Breast epithelium (tissue), 4 donors: ENCODE measurements at places on chromosomes 4 and X. TPM values are rescaled to one million over a fixed set of nuclear protein-coding genes. Genes with fewer than 3 reads are reported as not detected.

DNA sequence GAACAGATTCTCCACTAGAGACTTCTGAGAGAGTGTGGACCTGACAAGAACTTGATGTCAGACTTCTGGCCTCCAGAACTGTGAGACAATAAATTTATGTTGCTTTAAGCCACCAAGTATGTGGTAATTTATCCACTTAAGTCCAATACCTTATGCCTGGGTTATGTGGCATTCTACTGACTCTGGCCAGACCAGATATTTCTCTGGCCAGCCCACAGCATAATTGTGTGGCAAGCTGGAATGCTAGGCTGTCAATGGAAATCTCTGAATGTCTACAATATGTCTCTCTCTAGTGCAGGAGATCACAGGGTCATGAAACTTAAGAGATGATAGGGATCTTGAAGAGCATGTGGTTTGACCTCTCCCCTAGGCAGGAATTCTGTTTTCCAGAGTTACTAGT lies 251.0 kb downstream of the ZNF674 start:
- H3K36me3 ChIP-seq = no peaks in the 10 kb centered on the region
- H3K27ac ChIP-seq = no peak overlapping the region
- H3K4me3 ChIP-seq = no peak overlapping the region
- H3K27me3 ChIP-seq = no peaks in the 10 kb centered on the region
- H3K4me1 ChIP-seq = no peaks in the 10 kb centered on the region

DNA sequence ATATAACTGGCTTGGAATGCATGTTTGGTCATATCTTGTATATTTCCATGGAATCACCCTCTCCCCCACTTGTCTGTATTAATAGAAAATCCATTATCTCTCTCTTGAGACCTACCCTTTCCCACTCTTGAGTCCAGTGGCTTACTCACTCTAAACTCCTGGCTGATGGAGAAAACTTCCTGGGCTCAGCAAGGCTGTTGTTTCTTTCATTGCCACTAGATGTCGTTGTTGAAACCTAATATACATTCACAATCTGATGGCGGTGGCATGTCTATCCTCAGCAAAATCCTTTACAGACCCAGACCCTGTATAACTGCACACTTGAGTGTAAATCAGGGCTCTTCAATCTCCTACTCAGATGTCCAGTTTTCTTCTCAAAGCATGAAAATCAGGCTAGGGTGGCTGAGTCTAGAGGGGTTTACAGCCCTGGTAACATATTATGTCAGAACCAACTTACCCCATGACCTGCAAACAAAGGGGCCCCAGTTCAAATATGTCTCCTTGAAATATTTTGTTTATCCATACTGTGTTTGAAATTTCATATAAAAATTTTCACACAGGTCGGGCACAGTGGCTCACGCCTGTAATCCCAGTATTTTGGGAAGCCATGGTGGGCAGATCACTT lies 70.0 kb upstream of the FAM241A start:
- no peak overlapping the region for H3K4me3 ChIP-seq
- no peaks in the 10 kb centered on the region for H3K4me1 ChIP-seq
- no peaks in the 10 kb centered on the region for H3K36me3 ChIP-seq
- DNase-seq = no peak

DNA sequence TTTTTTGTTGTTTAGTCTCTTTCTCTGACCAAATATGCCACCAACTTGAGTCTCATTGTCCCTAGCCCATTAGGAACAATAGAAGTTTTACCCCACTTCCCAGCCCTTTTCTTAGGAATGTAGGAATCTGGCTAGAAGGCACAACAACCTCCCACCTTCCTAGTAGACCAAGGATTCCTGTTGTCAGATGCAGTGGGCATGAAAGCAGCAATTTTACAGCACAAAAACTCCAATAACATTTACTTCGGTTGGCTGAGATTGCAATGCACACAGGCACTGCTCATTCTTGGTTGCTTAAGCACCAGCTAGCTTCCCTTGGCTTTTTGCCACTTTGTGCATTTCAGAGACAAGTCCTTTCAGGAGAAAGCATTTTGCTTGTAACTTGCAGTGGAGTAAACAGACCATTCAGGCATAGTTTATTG lies 312.8 kb downstream of the TENM3 start:
- H3K4me3 ChIP-seq = no peak overlapping the region
- no peaks in the 10 kb centered on the region for H3K4me1 ChIP-seq
- DNase-seq = no peak
- H3K36me3 ChIP-seq = no peaks in the 10 kb centered on the region
- no peaks in the 10 kb centered on the region for H3K27me3 ChIP-seq
- no peak overlapping the region for H3K27ac ChIP-seq

- H3K27ac ChIP-seq = no peak overlapping the region
- H3K4me3 ChIP-seq = no peak overlapping the region
- no peaks in the 10 kb centered on the region for H3K36me3 ChIP-seq
- no peak for DNase-seq
These were observed 30.3 kb downstream of the SH3BGRL start for GRCh38 chrX:81232218-81232617.

DNA sequence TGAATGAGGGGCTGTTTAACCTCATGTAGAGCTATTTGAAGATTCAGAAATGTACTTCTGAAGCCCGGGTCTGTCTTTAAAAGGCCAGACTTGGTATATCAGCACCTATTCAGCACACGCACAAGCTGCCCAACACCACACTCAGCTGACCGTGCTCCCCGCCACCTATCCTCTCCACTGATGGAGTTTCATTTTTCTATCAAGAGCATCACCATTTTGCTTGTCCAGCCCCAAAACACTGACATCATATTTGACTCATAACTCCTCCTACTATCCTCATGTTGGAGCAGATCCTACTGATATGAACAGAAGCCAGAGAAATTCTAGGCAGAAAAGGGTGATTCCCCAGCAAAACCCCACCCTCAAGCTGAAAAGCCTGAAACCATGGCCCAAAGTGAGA lies 100.3 kb downstream of the SORBS2 start:
- no peaks in the 10 kb centered on the region for H3K4me1 ChIP-seq
- no peak overlapping the region for H3K27ac ChIP-seq
- no peak for DNase-seq
- H3K27me3 ChIP-seq = no peaks in the 10 kb centered on the region

The OPRPN gene
- total RNA-seq = not detected

The ZFP42 gene
- not detected for total RNA-seq

The REPS2 gene
- total RNA-seq = 21.4 TPM

- no peak for DNase-seq
- H3K4me3 ChIP-seq = no peak overlapping the region
- no peaks in the 10 kb centered on the region for H3K36me3 ChIP-seq
- H3K27me3 ChIP-seq = no peaks in the 10 kb centered on the region
- H3K27ac ChIP-seq = no peak overlapping the region
- no peaks in the 10 kb centered on the region for H3K4me1 ChIP-seq
These were observed 460.7 kb upstream of the SMIM31 start for GRCh38 chr4:164293203-164293602.

GRCh38 chr4:57020467-57021101 lies 41.9 kb downstream of the POLR2B start:
- no peaks in the 10 kb centered on the region for H3K4me1 ChIP-seq
- peaks cover 11% of the 10 kb centered on the region for H3K36me3 ChIP-seq
- DNase-seq = no peak
- H3K27ac ChIP-seq = no peak overlapping the region

- no peaks in the 10 kb centered on the region for H3K27me3 ChIP-seq
- no peak overlapping the region for H3K27ac ChIP-seq
- no peak for DNase-seq
- H3K4me1 ChIP-seq = no peaks in the 10 kb centered on the region
- H3K36me3 ChIP-seq = no peaks in the 10 kb centered on the region
- no peak overlapping the region for H3K4me3 ChIP-seq
These were observed 109.9 kb downstream of the ZNF330 start for GRCh38 chr4:141330616-141331015.

The PCSK1N gene
- 2.2 TPM for total RNA-seq

DNA sequence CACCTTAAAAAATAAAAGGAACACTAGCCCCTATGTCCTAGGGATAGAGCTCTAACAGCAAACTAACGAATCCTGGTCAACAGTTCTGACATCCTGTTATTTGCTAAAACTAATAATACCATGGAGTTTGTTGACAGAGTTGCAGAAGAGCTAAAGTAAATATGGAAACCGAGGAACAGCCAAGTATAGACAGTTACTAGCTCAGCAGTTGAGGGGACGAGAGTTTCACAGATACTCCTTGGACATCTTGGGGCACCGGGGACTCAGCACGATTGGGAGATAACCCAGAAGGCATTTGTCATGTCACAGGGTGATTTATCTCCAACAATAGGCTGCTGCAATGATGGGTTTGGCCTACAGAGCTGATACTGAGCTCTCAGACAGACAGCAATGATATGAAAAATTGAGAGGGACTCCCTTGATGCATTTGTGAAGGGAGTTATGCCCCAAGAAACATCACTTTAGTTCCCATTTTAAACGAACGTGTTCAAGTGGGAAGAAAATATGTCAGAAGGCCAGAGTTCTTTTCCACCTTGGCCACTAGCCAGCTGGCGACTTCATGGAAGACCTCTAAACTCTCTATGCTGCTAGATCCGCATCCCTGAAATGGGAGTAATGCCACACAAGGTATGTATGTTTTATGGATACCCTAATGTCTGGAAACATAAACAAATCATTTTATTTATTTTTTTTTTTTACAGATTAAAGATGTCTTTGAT lies 48.6 kb downstream of the TSC22D3 start:
- peak overlapping the region; percentile 7 for H3K4me3 ChIP-seq
- H3K4me1 ChIP-seq = peaks cover 4% of the 10 kb centered on the region
- peaks cover 36% of the 10 kb centered on the region for H3K27me3 ChIP-seq
- no peaks in the 10 kb centered on the region for H3K36me3 ChIP-seq
- peak overlapping the region; percentile 10 for H3K27ac ChIP-seq
- DNase-seq = no peak

The CT47B1 gene
- not detected for total RNA-seq

The SLC6A14 gene
- total RNA-seq = 17.9 TPM

- no peak overlapping the region for H3K4me3 ChIP-seq
- H3K27ac ChIP-seq = no peak overlapping the region
- no peaks in the 10 kb centered on the region for H3K4me1 ChIP-seq
- no peaks in the 10 kb centered on the region for H3K36me3 ChIP-seq
- DNase-seq = no peak
These were observed 5.4 kb upstream of the PF4V1 start for GRCh38 chr4:73847526-73848182.

The KIT gene
- total RNA-seq = 75.4 TPM

DNA sequence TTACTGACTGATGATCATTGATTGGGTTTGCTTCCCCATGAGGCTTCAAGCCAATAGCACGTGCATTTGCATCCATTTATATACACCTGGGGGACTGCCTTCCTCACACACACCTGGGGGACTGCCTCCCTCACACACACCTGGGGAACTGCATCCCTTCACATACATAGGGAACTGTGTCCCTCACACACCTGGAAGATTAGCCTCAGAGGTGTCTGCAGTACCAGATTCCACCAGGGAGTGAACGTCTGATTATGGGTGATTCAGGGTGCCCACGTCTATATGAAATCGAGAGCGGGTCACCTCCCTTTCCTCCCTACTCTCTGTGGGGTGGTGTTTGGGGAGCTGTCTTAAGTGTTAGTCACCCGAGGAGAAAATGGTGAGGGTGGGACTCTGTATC lies 16.9 kb downstream of the CD99 start:
- H3K4me3 ChIP-seq = no peak overlapping the region
- no peaks in the 10 kb centered on the region for H3K27me3 ChIP-seq
- no peaks in the 10 kb centered on the region for H3K4me1 ChIP-seq
- no peaks in the 10 kb centered on the region for H3K36me3 ChIP-seq

- peaks cover 7% of the 10 kb centered on the region for H3K36me3 ChIP-seq
- H3K4me3 ChIP-seq = no peak overlapping the region
- DNase-seq = no peak
- no peaks in the 10 kb centered on the region for H3K27me3 ChIP-seq
These were observed 127.8 kb downstream of the UBE2K start for GRCh38 chr4:39825741-39826231.

DNA sequence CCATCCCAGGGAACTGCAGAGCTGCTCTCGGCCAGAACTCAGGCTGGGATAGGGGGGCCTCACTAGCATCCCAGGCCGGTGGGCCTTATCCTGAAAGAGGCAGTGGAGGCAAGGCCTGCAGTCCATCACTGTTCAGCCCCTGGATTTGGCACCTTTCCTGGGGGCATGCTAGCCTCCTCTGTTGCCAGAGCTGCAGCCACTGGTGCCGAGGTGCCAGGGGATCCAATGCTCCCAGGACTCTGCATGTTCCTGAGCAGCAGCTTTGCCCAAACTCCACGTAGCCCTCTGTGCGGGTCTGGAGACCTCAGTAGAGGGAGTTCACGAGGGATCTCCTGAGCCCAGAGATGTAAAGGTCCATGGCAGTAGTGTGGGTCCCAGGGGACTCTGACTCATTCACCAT lies 551.7 kb upstream of the AMOT start:
- no peaks in the 10 kb centered on the region for H3K27me3 ChIP-seq
- no peaks in the 10 kb centered on the region for H3K4me1 ChIP-seq
- no peak for DNase-seq
- H3K27ac ChIP-seq = no peak overlapping the region

- no peak for DNase-seq
- H3K4me3 ChIP-seq = no peak overlapping the region
- no peaks in the 10 kb centered on the region for H3K36me3 ChIP-seq
- no peak overlapping the region for H3K27ac ChIP-seq
These were observed 9.8 kb downstream of the BGN start for GRCh38 chrX:153504445-153505016.

- no peak overlapping the region for H3K27ac ChIP-seq
- H3K36me3 ChIP-seq = no peaks in the 10 kb centered on the region
- no peaks in the 10 kb centered on the region for H3K27me3 ChIP-seq
These were observed 352.6 kb upstream of the NWD2 start for GRCh38 chr4:36891971-36892370.

GRCh38 chrX:72532366-72532765 lies 40.3 kb downstream of the HDAC8 start:
- DNase-seq = no peak
- no peak overlapping the region for H3K4me3 ChIP-seq
- H3K27me3 ChIP-seq = peaks cover 28% of the 10 kb centered on the region
- H3K27ac ChIP-seq = no peak overlapping the region
- no peaks in the 10 kb centered on the region for H3K4me1 ChIP-seq
